ENCODE measurements at places on chromosomes 5 and 9.

DNA sequence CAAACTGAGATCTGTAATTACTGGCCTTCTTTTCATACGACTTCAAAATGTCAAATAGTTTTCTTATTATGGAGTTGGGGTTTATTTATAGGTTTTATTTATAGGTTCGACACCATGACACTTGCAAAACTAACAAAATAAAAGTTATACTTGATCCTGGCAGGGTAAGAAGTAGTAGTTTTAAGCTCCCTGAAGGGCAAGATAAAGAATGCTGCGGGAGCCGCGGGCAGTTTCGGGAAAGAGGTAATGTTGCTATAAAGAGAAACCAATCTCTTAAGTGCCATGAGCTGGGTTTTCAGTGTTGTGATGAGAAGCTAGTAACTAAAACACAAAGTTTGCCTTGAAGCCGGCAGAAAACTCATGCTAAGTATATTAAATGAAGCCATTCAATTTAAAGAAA is 24.8 kb downstream of the PTPN3 start:
- DNase-seq: no peak

GRCh38 chr9:69376651-69377050 is 51.6 kb downstream of the ENTREP1 start:
- no peak for DNase-seq

- DNase-seq: no peak
Measured at GRCh38 chr5:151255621-151256286, 2.8 kb downstream of the GM2A start.

DNA sequence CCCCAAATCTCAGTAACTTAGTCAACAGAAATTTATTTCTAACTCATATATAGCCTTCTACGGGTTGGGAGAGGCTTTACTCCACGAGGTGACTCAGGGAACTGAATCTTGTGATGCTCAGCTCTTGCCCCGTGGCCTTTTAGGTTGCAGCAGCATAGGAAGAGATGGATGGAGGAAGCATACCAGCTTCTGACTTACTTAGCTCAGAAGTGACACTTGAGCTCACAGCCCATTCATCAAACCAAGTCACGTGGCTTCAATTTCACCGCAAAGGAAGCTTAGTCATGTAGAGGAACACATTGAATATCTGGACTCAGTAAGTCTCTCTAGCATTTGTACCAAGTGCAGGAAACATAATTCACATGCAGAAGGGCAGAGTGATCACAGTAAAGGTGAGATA is 124.1 kb upstream of the KCNN2 start:
- DNase-seq: no peak

DNA sequence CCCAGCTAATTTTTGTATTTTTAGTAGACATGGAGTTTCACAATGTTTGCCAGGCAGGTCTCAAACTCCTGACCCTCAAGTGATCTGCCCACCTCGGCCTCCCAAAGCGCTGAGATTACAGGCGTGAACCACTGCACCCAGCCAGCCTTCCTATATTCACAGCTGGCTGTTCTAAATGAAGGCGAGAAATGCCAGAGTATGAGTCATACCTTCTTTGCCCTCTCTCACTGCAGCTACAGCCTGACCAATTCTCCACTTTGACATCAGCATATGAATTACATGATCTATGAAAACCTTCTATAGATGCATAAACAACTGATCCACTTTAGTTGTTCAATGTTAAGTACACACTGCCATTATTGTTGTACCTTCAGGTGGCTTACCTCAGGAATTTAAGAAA is 14.5 kb downstream of the APTX start:
- no peak for DNase-seq

- no peak for DNase-seq
Measured at GRCh38 chr5:919356-920000, 26.8 kb downstream of the TRIP13 start.

DNA sequence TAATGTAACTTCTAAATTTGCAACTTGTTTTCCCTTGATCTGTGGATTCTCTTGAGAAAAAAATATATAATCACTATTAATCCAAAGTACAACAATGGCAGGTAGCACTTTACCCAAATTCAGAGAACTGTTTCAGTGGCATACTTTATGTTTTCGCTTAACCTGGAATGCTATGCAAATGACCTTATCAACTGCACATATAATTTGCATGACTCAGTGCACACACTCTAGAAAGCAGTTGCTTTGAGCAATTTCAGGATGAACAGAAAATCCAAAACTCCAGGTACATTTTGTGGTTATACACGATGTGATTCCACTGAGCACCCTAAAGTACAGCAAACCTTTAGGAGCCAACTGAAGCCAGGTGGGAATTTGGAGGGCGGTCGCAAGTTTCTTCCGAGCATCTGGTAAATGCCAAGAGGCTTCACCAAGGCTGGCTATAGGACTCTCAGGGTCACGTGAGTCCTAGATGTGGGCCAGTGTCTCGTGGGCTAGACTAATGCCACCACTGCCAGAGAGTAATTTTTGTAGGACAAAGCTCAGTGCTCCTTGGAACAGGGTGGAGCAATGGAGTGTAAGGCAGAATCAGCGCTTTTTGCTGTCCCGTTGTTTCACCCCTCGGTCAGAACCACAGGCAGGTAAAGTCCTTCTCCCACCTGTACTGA is 37.3 kb downstream of the DMGDH start:
- no peak for DNase-seq

- no peak for DNase-seq
Measured at GRCh38 chr9:114311571-114312512, 11.1 kb upstream of the ORM1 start.

- DNase-seq: no peak
Measured at GRCh38 chr5:93997562-93997961, 256.2 kb upstream of the POU5F2 start.

DNA sequence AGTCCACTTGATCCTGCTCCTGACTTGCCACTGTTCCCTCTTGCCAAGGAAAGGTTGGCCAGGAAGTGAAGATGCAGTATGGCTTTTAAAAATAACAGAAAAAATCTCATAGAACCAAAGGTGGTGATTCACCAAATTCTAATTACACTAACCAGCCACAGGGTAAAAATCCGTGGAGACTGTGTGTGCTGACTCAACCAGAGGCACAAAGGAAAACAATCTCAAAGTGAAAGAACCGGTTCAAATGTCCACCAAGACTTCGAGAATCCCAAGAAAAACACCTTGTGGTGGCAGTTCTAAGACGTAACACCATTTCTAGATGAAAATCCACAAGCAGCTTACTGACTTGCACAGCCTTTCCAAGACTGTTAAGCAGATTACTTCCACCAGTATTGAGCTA is 279.1 kb downstream of the TLE1 start:
- DNase-seq: no peak

DNA sequence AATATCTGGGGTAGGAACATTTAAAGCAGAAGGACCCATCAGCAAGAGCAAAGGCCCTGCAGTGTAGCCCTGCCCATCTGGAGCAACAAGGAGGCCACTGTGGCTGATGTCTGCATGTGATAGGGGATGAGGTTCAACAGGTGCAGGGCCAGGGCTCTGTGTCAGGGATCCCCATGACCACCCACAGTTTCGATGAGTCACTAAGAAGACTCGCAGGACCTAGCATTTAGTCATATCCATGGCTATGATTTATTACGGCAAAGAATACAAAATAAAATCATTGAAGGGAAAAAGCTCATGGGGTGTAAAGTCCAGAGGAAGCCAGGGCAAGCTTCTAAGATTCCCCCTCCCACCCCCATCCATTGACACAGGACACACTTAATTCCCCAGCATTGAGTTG is 188.6 kb downstream of the ADGRV1 start:
- DNase-seq: no peak

GRCh38 chr9:100449420-100449819 is 22.5 kb downstream of the MSANTD3 start:
- DNase-seq: no peak

GRCh38 chr9:19151425-19152159 is 24.3 kb upstream of the PLIN2 start:
- no peak for DNase-seq

DNA sequence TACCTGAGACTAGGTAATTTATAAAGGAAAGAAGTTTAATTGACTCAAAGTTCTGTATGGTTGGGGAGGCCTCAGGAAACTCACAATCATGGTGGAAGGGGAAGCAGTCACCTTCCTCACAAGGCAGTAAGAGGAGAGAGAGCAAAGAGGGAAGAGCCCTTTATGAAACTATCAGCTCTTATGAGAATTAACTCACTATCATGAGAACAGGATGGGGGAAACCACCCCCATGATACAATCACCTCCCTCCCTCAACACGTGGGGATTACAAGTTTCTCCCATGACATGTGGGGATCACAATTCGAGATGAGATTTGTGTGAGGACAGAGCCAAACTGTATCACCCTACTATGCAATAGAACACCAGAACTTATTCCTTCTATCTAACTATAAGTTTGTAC is 27.9 kb downstream of the CD274 start:
- no peak for DNase-seq

- DNase-seq: no peak
Measured at GRCh38 chr9:93010056-93010455, 48.4 kb upstream of the SUSD3 start.

DNA sequence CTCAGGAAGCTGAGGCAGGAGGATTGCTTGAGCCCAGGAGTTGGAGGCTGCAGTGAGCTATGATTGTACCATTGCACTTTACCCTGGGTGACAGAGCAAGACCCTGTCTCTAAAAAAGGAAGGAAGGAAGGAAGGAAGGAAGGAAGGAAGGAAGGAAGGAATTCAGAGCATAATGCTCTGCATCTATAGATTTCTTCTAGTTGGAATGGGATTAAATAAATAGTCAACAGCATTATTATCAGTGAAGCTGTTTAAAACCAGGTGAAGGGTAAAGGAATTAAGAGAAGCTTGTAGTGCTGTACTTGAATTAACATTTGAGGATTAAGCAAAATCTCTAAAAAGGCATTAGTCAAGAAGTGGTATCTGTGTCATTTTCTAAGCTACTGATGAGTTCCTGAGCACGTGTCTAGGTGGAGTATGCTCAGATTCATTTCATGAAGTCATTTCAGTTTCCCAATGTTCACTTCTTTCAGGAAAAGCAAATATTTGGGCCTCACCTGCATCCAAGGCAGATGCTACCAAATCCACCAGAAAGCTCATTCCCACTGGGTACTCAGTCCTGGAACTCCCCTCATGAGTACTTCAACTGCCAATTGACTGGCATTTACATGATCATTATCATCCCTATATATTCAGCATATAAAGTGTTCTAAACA is 8.4 kb downstream of the PDE6A start:
- DNase-seq: no peak

GRCh38 chr9:110659891-110660541 is 8.6 kb upstream of the MUSK start:
- DNase-seq: no peak

- DNase-seq: no peak
Measured at GRCh38 chr9:78261403-78262001, 25.6 kb downstream of the CEP78 start.

- DNase-seq: no peak
Measured at GRCh38 chr5:141814064-141814964, 63.9 kb downstream of the PCDH1 start.

DNA sequence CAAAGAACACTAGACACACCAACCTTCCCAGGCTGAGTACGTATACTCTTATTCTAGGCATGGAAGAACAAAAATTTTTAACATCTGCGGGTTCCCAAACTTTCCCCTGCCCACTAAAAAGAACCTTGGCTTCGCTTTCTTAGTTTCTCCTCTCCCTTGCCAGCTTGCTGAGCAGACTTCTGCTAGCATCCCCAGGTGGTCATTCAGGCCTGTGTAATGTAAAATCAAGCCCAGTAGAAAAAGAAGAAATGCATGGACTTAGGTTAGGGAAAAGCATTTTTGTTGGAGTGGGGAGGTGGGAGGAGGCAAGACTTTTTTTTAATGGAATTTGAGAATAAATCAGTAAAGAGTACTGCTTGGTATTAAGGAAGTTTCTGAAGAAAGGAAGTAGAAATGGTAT is 331.0 kb upstream of the TLE4 start:
- no peak for DNase-seq

GRCh38 chr9:96186591-96187011 is 115.4 kb downstream of the HSD17B3 start:
- DNase-seq: no peak

GRCh38 chr9:84230355-84231145 is 110.0 kb downstream of the SLC28A3 start:
- no peak for DNase-seq

DNA sequence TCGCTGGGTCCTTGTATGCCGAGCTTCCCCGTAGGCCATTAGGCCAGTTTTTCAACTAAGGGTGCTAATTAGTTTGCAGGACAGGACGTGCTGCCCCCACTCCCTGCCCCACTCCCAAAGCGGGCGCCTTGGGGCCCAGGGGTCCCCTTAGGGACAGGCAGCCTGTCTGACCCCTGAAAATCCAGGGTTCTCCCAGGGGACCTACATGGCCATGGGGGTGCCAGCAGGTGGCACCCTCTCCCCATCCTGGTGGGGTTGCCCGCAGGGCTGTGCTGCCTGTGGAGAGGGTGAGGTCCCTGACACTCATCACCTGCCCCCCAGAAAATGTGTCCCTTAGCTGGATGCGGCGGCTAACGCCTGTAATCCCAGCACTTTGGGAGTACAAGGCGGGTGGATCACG is 8.5 kb upstream of the CCDC187 start:
- DNase-seq: no peak
